Osteocyte (in vitro differentiated cells): ENCODE measurements at places on chromosomes 1 and 21. TPM values are rescaled to one million over a fixed set of nuclear protein-coding genes. Genes with fewer than 3 reads are reported as not detected.
A peak's percentile ranks its signal among the peaks of the same experiment; 100 is the strongest.

GRCh38 chr21:34343838-34344381 lies 19.9 kb upstream of the KCNE2 start:
- H3K27me3 ChIP-seq, result no peaks in the 10 kb centered on the region
- H3K36me3 ChIP-seq, result no peaks in the 10 kb centered on the region
- H3K27ac ChIP-seq, result no peak overlapping the region
- DNase-seq, result no peak

- H3K27me3 ChIP-seq, result no peaks in the 10 kb centered on the region
- H3K36me3 ChIP-seq, result peaks cover 2% of the 10 kb centered on the region
- peak overlapping the region; percentile 41 for H3K27ac ChIP-seq
These were observed 4.0 kb downstream of the ZBTB7B start for GRCh38 chr1:155006601-155007101.

GRCh38 chr1:181548497-181548896 lies 65.2 kb downstream of the CACNA1E start:
- H3K36me3 ChIP-seq, result no peaks in the 10 kb centered on the region
- H3K27ac ChIP-seq, result no peak overlapping the region
- H3K4me1 ChIP-seq, result no peaks in the 10 kb centered on the region

DNA sequence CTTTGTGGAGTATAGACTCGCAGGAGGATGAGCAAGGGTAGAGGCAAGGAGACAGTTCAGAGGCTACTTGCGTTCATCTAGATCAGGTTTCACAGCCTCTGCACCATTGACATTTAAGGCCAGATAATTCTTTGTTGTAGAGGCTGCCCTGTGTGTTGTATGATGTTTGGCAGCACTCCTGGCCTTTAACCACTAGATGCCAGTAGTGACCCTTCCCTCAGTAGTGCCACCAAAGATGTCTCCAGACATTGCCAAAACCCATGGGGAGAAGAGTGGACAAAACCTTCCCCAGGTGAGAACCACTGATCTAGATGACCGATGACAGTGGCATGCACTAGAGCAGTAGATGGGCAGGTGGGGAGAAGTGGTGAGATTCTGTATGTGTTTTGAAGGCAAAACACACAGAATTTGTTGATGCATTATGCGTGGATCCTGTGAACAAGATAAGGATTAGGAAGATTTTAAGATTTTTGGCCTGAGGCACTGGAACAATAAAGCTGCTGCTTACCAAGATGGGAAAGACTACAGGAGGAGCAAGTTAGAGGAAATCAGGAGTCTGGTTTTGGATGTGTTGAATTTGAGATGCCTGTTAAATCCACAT lies 9.9 kb upstream of the COG2 start:
- H3K27me3 ChIP-seq, result peaks cover 17% of the 10 kb centered on the region
- H3K27ac ChIP-seq, result no peak overlapping the region
- DNase-seq, result no peak
- H3K4me3 ChIP-seq, result no peak overlapping the region
- no peaks in the 10 kb centered on the region for H3K4me1 ChIP-seq

- H3K27ac ChIP-seq, result no peak overlapping the region
- peaks cover 7% of the 10 kb centered on the region for H3K27me3 ChIP-seq
- H3K4me3 ChIP-seq, result no peak overlapping the region
These were observed 23.0 kb upstream of the SLC1A7 start for GRCh38 chr1:53165408-53165961.

DNA sequence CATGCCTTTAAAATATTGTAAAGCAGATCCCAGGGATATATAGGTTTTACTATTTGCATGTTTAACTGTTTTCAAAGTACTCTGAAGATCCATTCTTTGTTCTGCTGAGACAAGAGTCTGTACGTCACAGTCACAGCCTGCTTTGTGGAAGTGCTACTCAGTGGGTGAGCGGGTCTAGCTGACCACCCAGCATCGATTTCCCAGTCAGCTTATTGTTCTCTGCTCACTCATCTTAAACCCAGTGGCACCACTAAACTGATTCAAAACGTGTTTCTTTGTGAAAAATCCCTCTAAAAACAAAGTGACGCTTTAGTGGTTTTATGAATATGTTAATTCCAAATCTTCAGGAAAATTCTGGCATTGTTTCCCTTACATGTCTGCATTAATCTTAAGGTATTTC lies 12.4 kb downstream of the PLPP3 start:
- no peaks in the 10 kb centered on the region for H3K27me3 ChIP-seq
- H3K4me3 ChIP-seq, result no peak overlapping the region
- DNase-seq, result no peak
- H3K4me1 ChIP-seq, result peaks cover 81% of the 10 kb centered on the region
- no peak overlapping the region for H3K27ac ChIP-seq

DNA sequence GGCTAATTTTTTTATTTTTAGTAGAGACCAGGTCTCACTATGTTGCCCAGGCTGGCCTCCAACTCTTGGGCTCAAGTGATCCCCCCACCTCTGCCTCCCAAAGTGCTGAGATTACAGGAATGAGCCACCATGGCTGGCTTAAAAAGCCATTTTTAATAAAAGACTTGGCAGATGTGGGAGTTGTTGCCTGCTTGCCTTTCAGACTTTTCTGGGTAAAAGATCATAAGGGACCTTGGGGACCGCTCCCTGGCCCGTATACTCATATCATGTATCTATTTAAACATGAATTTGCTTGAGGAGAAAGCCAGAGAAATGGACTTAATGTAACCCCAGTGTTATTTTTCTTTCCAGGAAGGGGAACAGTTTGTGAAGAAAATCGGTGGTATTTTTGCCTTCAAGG lies 23.4 kb upstream of the PODN start:
- H3K27ac ChIP-seq, result no peak overlapping the region
- DNase-seq, result no peak
- peaks cover 30% of the 10 kb centered on the region for H3K36me3 ChIP-seq

GRCh38 chr1:109208836-109209463 lies 4.8 kb upstream of the SARS1 start:
- peak overlapping the region; percentile 19 for H3K4me3 ChIP-seq
- no peaks in the 10 kb centered on the region for H3K36me3 ChIP-seq
- H3K27me3 ChIP-seq, result no peaks in the 10 kb centered on the region
- peaks cover 22% of the 10 kb centered on the region for H3K4me1 ChIP-seq

- no peak overlapping the region for H3K27ac ChIP-seq
- no peaks in the 10 kb centered on the region for H3K27me3 ChIP-seq
- H3K4me3 ChIP-seq, result no peak overlapping the region
- DNase-seq, result no peak
- H3K36me3 ChIP-seq, result no peaks in the 10 kb centered on the region
These were observed 121.8 kb upstream of the KCNK1 start for GRCh38 chr1:233491953-233492620.

DNA sequence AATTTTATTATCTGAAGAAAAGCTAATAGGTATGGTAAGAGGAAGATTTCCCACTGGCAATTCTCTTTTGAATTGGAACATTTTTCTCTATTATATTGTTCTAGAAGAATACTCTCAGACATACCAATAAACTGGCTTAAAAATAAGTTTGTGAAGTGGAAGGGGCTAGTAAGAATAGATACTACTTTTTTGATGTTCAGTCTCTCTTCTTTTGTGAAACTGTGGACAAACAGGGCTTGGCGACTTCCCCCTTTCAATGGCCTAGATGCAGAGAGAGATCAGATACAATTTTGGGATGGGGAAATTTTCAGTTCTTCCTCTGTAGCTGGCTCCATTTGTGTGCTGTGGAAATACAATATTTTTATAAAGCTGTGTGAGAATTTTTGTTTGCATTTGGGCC lies 2.5 kb downstream of the PBX1 start:
- H3K27me3 ChIP-seq, result no peaks in the 10 kb centered on the region
- peak overlapping the region; percentile 95 for H3K27ac ChIP-seq
- DNase-seq, result no peak
- H3K36me3 ChIP-seq, result peaks cover 7% of the 10 kb centered on the region
- H3K4me3 ChIP-seq, result peak overlapping the region; percentile 97

GRCh38 chr1:39973503-39974135 lies 18.7 kb downstream of the MFSD2A start:
- no peaks in the 10 kb centered on the region for H3K27me3 ChIP-seq
- H3K36me3 ChIP-seq, result no peaks in the 10 kb centered on the region
- H3K27ac ChIP-seq, result no peak overlapping the region
- peaks cover 2% of the 10 kb centered on the region for H3K4me1 ChIP-seq
- DNase-seq, result peak; percentile 89

- H3K27ac ChIP-seq, result no peak overlapping the region
- H3K4me1 ChIP-seq, result peaks cover 10% of the 10 kb centered on the region
- no peaks in the 10 kb centered on the region for H3K27me3 ChIP-seq
- no peaks in the 10 kb centered on the region for H3K36me3 ChIP-seq
These were observed 106.5 kb downstream of the SLC16A1 start for GRCh38 chr1:112849425-112850033.

DNA sequence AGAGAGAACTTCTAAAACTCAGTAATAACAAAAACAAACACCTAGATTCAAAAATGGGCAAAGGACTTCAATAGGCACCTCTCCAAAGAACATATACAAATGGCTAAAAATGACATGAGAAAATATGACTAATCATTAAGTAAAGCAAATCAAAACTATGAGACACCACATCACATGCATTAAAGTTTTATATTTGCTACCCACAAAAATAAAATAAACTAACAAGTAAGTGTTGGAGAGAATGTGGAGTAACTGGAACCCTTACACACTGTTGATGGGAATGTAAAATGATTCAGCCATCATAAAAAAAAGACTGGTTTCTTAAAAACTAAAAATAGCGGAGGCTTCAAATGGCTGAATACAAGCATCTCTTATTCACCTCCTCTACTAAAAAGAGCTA lies 262.1 kb upstream of the PKN2 start:
- H3K4me3 ChIP-seq, result no peak overlapping the region
- no peaks in the 10 kb centered on the region for H3K27me3 ChIP-seq
- H3K4me1 ChIP-seq, result no peaks in the 10 kb centered on the region
- no peaks in the 10 kb centered on the region for H3K36me3 ChIP-seq

GRCh38 chr1:116712510-116712909 lies 41.7 kb upstream of the CD2 start:
- peaks cover 4% of the 10 kb centered on the region for H3K36me3 ChIP-seq
- H3K4me3 ChIP-seq, result no peak overlapping the region
- no peak for DNase-seq
- peaks cover 15% of the 10 kb centered on the region for H3K27me3 ChIP-seq

GRCh38 chr1:27600498-27601175 lies 3.3 kb downstream of the AHDC1 start:
- peaks cover 10% of the 10 kb centered on the region for H3K4me1 ChIP-seq
- H3K27me3 ChIP-seq, result no peaks in the 10 kb centered on the region
- no peaks in the 10 kb centered on the region for H3K36me3 ChIP-seq
- no peak for DNase-seq
- H3K4me3 ChIP-seq, result no peak overlapping the region

GRCh38 chr1:209689477-209689876 lies 14.3 kb downstream of the G0S2 start:
- no peaks in the 10 kb centered on the region for H3K36me3 ChIP-seq
- H3K4me1 ChIP-seq, result peaks cover 5% of the 10 kb centered on the region
- no peak overlapping the region for H3K27ac ChIP-seq
- H3K27me3 ChIP-seq, result peaks cover 65% of the 10 kb centered on the region
- H3K4me3 ChIP-seq, result no peak overlapping the region

DNA sequence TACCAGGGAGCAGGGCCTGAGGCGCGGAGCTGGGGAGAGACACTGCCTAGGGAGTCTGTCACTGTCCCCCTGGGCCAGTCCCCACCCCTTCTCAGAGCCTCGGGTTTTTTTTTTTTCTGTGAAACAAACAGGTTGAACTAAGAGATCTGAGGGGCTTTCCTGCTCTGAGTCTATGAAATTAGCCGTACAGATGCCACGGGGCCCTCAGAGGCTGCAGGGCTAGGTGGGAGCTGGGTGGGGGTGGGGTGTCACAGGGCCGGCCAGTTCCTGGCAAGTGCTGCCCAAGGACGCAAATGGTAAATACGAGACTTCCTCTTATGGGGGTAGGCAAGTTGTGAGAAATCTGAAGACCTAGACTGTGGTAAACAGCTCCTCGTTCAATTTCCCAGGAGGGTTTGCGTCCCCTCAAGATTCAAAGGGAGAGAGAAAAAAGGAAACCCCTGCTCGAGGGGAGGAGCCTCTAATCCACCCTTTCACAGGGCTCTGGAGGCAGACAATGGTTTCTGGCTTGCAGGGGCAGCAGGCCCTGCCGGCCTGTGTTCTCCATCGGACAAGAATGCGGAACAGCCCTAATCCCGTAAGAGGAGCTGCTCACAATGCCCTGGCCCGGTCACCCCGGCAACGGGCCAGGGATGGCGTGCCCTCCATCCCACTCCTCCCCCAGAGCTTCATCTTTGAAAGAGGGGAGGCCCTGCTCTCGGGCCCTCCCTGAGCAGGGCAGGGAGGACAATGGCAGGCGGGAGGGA lies 7.8 kb downstream of the NUAK2 start:
- H3K4me1 ChIP-seq, result peaks cover 52% of the 10 kb centered on the region
- DNase-seq, result no peak
- peak overlapping the region; percentile 95 for H3K27ac ChIP-seq
- peak overlapping the region; percentile 60 for H3K4me3 ChIP-seq
- peaks cover 10% of the 10 kb centered on the region for H3K36me3 ChIP-seq

The FAM131C gene
- 0.73 and 1.2 TPM in 2 replicates for total RNA-seq

The ANGPTL7 gene
- total RNA-seq, result not detected in 2 replicates

The S100A1 gene
- 1.1 TPM in 1 of 2 replicates, not detected in the other for total RNA-seq

The OR2AK2 gene
- not detected in 2 replicates for total RNA-seq

The OR2G6 gene
- total RNA-seq, result not detected in 2 replicates

The RIIAD1 gene
- total RNA-seq, result not detected in 2 replicates

The DEDD gene
- 40.8 and 43.1 TPM in 2 replicates for total RNA-seq

The DENND2C gene
- 1.6 and 2.1 TPM in 2 replicates for total RNA-seq

The IVL gene
- total RNA-seq, result not detected in 2 replicates

The BSND gene
- not detected in 2 replicates for total RNA-seq

The ARHGAP29 gene
- 180 and 187 TPM in 2 replicates for total RNA-seq

The HEYL gene
- 1.3 and 1.4 TPM in 2 replicates for total RNA-seq

The LEMD1 gene
- not detected in 2 replicates for total RNA-seq
